ENCODE measurements at places on chromosomes 11 and 22.

- no peak for DNase-seq
These were observed 278.5 kb downstream of the CASP12 start for GRCh38 chr11:104619751-104620150.

DNA sequence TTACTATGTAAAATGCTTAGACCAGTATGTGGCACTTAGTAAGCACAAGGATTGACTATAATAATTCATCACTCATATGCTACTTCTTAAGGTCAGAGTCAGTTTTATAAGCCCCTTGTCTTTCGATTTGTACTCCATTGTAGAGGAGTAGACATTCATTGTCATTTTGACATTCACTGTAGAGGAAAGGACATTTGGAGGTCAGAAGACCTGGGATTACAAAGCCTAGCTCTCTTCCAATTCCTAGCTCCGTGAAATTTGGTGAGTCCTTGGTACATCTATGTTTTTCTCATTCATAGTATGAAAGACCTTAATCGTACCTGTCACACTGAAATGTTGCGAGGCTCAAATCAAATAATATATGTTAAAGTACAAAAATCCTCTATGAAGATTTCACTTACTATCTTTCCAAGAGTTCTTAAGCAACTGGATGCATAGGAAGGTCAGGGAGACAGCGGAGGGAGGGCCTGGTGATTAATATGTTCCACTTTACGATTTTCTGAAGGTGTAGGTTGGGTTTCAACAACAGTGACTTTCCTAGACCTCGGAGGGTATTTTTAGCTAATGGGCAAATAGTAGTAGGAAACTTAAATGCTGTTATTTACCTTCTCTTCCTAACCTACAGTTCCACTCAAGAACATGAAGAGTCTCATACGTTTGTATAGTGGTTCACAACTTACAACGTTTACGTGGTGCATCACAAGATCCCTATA is 1.4 kb upstream of the EMSY start:
- peak; percentile 0 for DNase-seq

- no peak for DNase-seq
These were observed 8.3 kb upstream of the SORL1-AS1 start for GRCh38 chr11:121460941-121461514.

DNA sequence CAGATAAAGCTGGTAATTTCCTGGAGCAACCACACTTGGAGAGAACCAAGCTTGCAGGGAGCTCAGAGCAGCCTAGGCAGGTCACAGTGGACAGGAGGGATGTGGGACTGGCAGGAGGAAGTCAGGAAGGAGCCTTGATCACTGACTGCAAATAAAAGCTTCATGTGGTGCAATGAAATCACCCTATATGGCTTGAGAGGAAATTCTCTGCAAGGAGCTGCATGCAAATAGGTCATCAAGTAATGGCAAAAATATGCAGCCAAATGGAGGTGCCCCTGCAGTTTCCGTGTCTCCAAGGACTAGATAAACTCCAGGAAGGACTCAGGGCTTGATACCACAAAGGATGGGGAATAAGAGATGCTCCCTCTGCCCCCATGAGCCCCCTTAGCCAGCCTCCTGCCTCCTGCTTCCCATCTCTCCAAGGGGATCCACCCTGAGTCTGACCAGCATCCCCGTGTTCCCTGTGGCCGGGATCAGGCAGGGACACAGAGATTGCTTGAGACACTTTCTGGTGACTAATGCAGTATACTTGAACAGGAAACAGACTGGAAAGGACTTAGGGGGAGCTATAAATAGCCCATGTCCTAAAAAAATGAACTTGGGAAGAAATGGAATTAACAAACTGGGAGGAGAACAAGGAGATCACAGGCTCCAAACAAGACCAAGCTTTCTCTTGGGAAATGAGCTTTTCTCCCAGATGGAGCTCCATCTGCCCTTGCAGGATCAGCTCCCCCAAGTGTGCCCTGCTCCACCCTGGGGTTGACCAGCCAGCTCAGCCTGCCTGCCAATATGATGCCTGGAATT is 23.9 kb upstream of the MICAL2 start:
- DNase-seq = no peak

- peak; percentile 39 for DNase-seq
These were observed 7.4 kb downstream of the PTPRJ start for GRCh38 chr11:47987781-47988180.

- DNase-seq = no peak
These were observed 93.8 kb upstream of the BMAL1 start for GRCh38 chr11:13183826-13184196.

GRCh38 chr22:48428631-48429371 is 1398.9 kb downstream of the BRD1 start:
- no peak for DNase-seq

GRCh38 chr11:70625582-70626518 is 227.5 kb downstream of the CTTN start:
- peak; percentile 81 for DNase-seq

GRCh38 chr22:44618400-44618799 is 83.6 kb upstream of the PRR5 start:
- no peak for DNase-seq

DNA sequence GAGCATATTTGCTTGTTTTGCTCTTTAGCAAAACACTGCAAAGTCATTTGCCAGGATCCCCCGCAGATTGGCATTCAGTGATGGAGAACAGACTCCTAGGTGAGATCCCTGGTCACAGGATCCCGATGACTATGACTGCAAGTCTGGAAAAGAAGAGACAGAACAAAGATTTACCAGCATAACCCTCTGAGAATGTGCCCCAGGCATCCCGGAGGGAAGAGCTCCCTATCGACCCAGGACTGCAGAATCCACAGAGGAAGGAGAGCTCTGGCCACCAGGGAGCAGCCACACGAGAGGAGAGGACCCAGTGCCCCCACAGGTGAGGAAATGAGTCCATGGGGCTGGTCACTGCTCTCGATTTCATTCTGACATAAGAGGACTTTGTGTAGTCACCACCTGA is 105.2 kb downstream of the ZNF280B start:
- no peak for DNase-seq

All from putamen (tissue), 1 donor.